ENCODE measurements at places on chromosomes 2 and 18. TPM values are rescaled to one million over a fixed set of nuclear protein-coding genes. Genes with fewer than 3 reads are reported as not detected.

- DNase-seq = no peak
Measured at GRCh38 chr2:224646242-224646846, 61.2 kb upstream of the CUL3 start.

DNA sequence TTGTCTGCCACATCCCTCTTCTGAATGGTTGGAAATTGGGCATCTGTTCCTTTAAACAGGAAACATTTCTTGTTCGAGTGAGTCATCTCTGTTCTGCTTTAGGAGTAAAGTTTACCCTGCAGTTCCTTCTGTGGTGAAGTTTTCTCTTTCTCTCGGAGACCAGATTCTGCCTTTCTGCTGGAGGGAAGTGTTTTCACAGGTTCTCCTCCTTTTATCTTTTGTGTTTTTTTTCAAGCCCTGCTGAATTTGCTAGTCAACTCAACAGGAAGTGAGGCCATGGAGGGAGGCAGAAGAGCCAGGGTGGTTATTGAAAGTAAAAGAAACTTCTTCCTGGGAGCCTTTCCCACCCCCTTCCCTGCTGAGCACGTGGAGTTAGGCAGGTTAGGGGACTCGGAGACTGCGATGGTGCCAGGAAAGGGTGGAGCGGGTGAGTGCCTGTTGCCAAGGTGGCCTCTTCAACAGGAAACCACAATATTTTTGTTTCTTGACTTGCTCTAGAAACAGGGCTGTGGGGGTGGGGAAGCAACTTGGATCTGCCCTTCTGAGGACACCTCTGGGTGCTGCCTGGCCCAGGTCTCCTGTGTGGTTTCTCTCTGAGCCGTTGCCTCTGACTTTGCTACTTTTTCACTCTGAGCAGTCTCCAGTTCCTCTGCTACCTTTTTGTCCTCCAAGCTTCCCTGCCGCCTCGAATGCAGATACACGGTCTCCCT lies 2.2 kb upstream of the CASP8 start:
- DNase-seq = no peak

GRCh38 chr2:150464270-150464669 lies 23.2 kb downstream of the RND3 start:
- no peak for DNase-seq

GRCh38 chr18:67875944-67876343 lies 359.4 kb upstream of the DSEL start:
- DNase-seq = no peak

DNA sequence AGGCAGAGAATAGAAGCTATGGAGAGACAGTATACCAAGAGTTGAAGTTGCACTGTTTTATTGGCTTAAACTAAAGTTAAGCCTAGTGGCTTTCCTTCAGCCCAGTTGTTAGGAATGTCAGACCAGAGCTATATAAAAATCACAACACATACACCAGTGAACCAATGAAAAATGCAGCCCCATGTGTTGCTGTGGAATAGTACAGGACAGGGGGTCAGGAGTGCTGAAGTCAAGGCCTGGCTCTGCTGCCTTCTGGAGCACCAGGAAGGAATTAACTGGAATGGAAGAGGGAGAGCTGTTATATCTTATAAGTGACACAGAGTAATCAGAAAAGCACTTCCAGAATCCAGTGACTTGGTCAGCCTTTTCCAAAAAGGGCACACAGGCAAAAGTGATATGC lies 58.9 kb downstream of the OSR1 start:
- no peak for DNase-seq

DNA sequence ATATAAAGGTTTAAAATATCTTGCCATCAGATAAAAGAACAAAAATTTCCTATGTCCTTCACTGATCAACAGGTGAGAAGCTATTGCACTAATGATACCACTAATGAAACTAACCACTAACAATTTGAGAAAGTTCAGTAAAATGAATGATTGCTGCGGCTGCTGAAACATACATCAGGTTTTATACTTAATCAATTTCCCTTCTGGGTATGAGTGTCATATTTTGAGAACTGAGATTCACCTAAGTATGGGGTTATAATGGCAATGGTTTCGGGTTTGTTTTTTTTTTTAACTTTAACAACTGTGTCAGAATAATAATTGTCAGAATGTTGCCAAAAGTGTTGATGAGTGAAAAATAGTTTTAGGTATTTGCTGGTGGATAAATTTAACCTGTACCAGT lies 151.3 kb upstream of the SLC39A10 start:
- no peak for DNase-seq

The KRCC1 gene
- 56.7 TPM for polyA plus RNA-seq

DNA sequence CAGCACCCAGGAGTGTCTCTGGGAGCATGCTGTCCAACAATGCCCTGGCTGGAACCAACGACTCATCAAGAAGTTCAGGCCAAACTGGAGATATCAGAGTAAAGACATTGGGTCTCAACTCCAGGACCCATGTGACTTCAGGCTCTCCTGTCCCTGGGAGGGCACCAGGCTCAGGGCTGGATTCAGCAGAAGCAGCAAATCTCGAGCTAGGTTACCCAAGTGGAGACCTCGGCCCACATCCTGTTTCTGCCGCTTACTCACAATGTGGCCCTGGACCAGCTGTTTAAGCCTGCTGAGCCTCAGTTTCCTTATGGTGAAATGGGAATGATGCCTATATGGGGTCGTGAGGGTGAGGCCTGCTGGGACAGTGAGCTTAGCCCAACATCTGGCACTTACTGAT lies 9.3 kb upstream of the OTOF start:
- DNase-seq = no peak

DNA sequence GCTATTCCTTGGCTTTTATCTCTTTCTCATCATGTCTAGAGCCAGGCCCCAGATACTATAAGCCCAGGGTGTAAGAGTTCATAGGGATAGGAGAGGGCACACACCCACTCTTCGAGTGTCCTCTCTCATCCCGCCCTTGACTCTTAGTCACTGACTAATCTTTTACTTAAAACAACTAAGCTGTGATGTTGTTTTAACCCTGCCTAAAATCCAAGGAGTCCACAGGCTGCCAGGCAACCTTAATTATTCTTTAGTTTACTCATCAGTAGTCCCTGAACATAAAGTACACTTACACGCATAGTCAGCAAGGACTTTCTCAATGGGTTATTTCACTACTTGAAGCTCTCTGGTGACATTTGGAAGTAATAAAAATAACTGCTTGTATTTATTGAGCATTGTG lies 28.4 kb downstream of the GREB1L start:
- DNase-seq = no peak

- no peak for DNase-seq
Measured at GRCh38 chr2:65688141-65688886, 255.9 kb upstream of the SPRED2 start.

Data from right renal cortex interstitium (tissue), 3 donors.